ENCODE measurements at places on chromosomes 7 and 10.

- DNase-seq = peak; percentile 76
Observed at GRCh38 chr7:142853739-142854371, 1.0 kb upstream of the EPHB6 start.

DNA sequence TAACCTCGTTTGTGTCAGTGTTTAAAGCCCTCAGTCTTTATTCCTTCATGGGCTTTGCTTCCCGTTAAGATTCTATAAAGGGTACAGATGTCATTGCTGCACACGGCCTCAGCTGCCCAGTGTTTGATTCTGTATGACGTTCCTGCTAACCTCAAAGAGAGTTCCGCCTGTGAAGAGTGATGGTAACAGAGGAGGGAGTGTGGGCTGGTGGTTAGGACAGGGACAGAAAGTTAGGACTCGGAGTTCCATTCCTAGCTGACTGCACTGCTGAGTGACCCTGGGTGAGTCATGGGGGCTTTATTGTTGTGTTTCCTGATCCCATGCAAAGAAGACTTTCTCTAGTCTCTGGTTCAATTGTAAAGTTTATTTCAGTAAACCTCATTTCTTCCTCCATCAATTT is 227.1 kb downstream of the DYNC1I1 start:
- DNase-seq = no peak

DNA sequence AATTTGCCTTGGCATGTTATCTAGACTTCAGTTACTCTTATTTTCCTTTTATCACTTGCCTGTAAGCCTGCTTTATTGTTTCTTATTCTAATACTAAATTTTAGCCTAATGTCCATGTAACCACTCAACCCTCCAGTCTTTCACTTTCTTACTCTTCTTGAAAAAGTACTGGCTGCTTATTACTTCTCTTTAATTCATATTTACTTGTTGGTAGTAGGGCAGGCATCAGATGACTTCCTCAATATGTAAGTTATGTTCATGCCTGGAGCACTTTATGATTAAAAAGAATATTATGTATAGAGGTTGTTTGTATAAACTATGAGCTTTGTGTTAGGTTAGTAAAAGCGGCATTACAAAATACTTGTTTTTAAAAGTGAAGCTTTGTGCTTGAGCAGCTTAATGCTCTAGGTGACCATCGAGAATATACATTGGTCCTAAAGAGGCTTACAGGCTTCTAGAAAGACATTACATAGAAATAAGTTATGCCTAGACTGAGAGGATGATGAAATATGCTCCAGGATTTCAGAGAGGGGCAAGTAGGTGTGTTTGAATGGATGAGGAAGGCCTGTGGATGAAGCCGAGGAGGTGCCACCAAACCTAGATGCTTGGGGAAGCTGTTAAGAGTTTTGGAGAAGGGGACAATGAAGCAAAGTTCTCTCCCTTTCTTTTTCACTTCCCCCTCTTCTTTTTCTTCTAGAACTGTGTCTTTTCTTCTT is 207.1 kb upstream of the HDAC9 start:
- DNase-seq = no peak

DNA sequence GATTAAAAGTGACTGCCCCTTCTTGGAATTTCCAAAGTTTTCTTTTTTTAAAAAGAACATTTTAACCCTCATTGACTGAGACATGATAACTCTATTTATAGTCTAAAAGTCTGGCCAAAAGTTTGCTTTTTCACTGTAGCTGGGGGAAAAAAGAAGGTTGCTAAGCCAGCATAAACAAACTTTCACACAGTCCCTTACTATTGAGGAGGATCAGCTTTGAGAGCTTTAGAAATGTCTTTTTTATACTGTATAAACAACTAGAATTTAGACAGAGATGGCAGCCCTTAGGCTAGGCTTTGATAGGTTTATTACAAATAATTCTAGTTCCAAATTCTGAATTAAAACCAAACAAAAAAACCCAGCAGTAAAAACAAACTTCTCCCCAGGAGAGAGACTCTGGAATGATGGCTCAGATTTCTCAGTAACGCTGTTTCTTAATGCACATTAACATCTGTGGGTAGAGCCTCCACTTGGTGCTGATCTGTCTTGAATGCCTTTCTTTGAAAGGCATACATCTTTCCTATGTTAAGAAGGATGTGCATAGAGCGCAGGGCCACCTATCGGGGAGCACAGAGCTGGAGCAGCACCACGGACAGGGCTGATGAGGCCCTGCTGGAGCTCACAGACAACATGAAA is 100.9 kb upstream of the PDLIM1 start:
- DNase-seq = peak; percentile 67

- no peak for DNase-seq
Observed at GRCh38 chr7:99822731-99823718, 4.8 kb upstream of the CYP3A43 start.

- no peak for DNase-seq
Observed at GRCh38 chr7:150502519-150502918, 12.2 kb upstream of the GIMAP7 start.
